Adrenal gland (tissue), 19 donors: ENCODE measurements at places on chromosomes 7 and 10.
A peak's percentile ranks its signal among the peaks of the same experiment; 100 is the strongest.

- H3K4me3 ChIP-seq: no peak overlapping the region
- H3K27me3 ChIP-seq: peaks cover 3% of the 10 kb centered on the region
- DNase-seq: no peak
- no peak overlapping the region for H3K27ac ChIP-seq
- H3K36me3 ChIP-seq: no peaks in the 10 kb centered on the region
- H3K4me1 ChIP-seq: no peaks in the 10 kb centered on the region
These were observed 85.7 kb upstream of the COL13A1 start for GRCh38 chr10:69715899-69716606.

DNA sequence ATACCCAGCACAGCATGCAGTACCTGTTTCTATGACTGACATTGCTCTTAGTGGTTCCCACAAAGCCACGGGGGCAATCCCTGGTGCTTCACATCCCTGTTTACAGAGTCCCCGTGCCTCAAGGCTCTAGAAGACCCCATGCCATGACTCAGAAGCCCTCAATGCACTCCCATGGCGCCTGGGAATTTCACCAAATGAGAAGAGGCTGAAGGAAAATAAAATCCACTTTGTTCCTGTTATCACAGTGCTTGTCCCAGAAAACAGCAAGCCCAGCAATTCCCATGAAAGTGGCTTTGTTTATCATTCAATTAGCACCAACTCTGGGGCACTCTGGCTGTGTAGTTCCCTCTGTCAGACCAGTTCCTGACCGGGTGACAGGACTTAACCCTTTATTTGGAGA lies 268.3 kb downstream of the TNS3 start:
- H3K27me3 ChIP-seq: no peaks in the 10 kb centered on the region
- H3K4me3 ChIP-seq: no peak overlapping the region
- H3K36me3 ChIP-seq: no peaks in the 10 kb centered on the region
- no peaks in the 10 kb centered on the region for H3K4me1 ChIP-seq
- DNase-seq: no peak
- peak overlapping the region; percentile 84 for H3K27ac ChIP-seq

DNA sequence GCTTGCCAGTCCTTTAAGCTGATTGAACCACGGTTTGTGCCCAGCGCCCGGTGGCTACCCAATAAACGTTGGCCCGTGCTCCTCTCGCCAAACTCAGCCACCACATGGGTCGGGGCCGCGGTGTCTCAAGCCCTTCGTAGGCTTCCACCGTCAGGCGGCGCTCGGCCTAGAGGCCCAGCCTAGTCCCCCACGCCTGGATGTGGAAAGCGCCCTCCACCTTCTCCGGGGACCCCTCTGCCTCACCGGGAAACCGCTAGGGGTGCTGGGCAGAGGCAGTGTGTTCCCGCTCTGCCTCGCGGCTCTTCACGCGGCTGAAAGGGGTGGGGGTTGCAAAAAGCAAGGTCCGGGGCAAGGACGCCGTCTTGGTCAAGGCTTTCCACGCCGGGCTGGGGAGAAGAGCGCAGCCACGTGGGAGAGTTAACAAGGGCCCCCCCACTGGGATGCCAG lies 29.8 kb downstream of the LEP start:
- no peak overlapping the region for H3K27ac ChIP-seq
- H3K4me1 ChIP-seq: peaks cover 18% of the 10 kb centered on the region
- no peak overlapping the region for H3K4me3 ChIP-seq
- H3K36me3 ChIP-seq: no peaks in the 10 kb centered on the region
- peaks cover 28% of the 10 kb centered on the region for H3K27me3 ChIP-seq

DNA sequence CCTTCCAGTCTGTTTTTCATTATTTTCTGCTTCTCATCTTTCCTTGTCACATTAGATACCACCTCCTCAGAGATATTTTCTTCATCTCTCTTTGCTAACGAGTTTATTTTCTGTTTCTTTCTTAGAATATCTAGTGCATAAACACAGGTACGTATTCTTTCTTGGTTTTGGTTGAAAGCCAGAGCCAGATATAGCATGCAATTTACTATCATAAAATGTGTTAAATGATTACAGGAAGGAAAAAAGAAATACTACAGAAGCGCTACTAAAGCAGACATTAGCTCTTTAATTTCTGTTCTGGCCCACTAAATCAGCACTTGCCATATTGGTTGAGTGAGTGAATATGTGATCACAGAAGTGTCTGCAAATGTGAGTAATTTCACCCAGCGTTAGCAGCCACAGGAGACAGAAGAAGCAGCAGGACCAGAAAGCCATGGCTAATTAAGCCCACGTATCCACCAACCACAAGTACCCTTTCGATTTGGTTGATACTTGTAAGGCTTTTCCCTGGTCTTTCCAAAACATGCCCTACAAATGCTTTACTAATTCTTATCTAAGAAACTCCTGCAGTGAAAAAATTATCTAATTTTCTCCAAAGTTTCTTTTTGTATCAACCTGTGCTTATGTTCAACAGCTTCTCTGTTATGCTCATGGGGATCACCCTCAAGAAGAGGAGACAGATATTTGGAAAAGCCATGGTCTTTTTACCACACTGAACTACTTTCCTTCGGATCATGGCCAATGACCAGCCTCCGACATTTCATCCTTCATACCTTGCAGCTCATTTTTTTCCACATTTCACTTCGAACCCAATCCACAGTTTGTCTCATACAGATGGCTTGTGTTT lies 23.1 kb upstream of the MACC1 start:
- H3K36me3 ChIP-seq: no peaks in the 10 kb centered on the region
- no peaks in the 10 kb centered on the region for H3K27me3 ChIP-seq
- H3K4me1 ChIP-seq: peaks cover 14% of the 10 kb centered on the region
- no peak overlapping the region for H3K27ac ChIP-seq

DNA sequence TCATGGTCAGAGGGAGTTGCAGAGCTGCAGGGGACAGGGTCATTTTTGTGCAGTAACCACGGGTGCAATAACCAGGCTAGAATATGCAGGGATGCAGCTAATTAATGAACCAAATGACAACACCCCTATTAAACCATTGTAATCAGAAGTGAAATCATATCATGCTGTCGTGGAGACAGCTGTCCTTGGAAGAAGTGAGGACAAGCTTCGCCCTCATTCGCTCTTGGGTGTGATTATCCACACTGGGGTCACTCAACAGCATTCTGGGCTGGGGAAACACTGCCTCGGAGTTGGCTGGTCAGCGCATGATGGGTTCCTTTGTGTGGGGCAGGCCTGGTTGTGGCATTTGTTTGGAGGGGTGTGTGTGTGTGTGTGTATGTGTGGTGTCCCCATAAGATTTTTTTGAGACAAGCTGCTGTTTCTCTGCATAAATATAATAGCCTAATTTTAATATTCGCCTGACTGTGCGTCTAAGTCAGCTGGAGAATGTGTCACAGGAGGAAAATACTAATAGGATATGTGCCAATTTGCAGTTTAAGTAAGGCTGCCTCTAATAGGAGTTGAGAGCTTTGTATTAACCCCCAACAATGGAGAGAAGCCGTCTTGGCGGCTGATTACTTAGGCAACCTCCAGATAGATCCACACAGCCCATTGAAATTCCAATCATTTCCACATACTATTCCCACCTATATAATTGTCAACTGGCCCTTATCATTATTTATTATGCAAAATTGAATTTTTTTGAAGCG lies 149.4 kb downstream of the DNAJB6 start:
- no peaks in the 10 kb centered on the region for H3K36me3 ChIP-seq
- no peaks in the 10 kb centered on the region for H3K4me1 ChIP-seq
- H3K4me3 ChIP-seq: no peak overlapping the region
- H3K27ac ChIP-seq: no peak overlapping the region

- H3K27me3 ChIP-seq: no peaks in the 10 kb centered on the region
- no peaks in the 10 kb centered on the region for H3K4me1 ChIP-seq
- no peak overlapping the region for H3K4me3 ChIP-seq
- DNase-seq: no peak
These were observed 11.0 kb downstream of the TMEM184A start for GRCh38 chr7:1544896-1545416.

DNA sequence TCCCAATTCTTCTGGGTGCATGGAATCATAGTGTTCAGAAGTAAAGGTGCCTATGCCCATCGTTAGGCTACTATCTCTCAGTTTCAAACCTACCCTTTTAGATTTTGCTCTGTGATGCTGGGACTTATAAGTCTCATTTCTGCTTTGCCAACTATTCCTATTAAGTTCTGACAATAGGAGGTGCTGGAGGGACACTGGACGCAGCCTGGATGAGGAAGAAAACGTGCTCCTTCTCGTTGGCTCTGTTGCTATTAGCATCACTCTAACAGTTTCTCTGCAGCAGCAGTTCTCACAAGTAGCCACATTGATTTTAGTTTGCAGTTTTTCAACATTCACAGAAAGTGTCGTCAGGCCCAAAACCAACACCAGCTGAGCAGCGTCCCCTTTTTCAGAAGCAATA lies 72.4 kb downstream of the ABCC2 start:
- H3K36me3 ChIP-seq: no peaks in the 10 kb centered on the region
- H3K4me3 ChIP-seq: no peak overlapping the region
- peak; percentile 16 for DNase-seq
- H3K27ac ChIP-seq: no peak overlapping the region
- H3K4me1 ChIP-seq: no peaks in the 10 kb centered on the region

DNA sequence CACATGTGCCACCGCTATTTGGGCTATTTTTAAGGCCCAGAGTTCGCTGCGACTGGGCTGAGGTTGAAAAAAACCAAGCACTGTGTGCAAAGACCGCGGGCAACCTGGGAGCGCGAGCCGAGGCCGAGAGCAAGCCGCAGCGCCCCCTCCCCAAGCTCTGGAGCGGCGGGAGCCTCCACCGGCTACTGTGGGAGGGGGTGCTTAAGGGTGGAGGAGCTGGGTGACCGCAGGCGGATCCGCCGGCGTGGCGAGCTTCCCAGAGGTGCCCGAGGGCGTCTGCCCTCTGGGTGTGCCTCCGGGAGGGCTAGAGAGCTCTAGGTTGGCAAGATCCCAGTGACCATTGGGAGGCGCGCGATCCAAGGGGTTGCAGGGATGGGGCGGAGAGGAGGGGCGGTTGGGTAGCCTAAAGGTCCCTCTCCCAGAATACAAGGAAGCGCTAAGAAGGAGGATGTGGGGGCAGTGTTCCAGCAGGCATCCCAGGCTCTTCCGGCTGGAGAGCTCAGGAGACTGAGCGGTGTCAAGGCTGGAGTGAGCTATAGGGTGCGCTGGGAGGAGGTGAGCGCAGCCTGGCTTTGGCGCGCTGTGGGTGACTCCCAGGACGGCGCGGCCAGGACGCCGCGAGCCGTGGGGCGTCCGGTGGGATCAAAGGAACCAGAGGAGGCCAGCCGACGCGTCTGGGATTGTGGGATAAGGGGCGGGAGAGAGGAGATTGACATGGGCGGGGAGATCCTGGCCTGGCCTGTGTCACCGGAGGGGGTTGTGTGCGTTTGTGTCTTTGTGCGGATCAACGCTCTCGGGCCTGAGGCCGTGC lies 8.0 kb downstream of the DLX5 start:
- H3K4me3 ChIP-seq: no peak overlapping the region
- no peak for DNase-seq
- H3K4me1 ChIP-seq: peaks cover 3% of the 10 kb centered on the region
- H3K36me3 ChIP-seq: no peaks in the 10 kb centered on the region
- H3K27me3 ChIP-seq: peaks cover 94% of the 10 kb centered on the region
